NAMALWA (cell line): ENCODE measurements at places on chromosomes 12 and 14.

GRCh38 chr12:6235499-6235898 is 35.3 kb downstream of the CD9 start:
- DNase-seq = no peak

DNA sequence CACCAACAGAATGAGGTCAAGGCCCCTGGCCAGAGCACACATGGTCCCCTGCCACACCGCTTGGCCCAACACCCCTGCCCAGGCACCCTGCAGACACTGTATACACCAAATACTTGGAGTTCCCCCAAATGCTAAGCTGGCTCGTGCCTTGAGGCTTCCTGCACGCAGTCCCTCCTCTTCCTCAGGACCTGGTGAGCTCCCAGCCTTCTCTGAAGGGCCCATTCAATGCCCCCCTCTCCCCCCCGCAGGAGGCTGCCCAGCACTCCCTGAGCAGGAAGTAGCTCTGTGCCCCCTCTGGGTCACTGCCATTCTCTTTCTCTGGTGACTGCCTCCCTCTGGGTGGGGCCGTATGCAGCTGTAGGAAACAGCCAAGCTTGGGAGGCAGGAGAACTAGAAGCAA is 75.3 kb downstream of the ITPK1 start:
- no peak for DNase-seq

- DNase-seq = peak; percentile 86
Observed at GRCh38 chr12:69154585-69155363, 84.6 kb upstream of the CPSF6 start.

DNA sequence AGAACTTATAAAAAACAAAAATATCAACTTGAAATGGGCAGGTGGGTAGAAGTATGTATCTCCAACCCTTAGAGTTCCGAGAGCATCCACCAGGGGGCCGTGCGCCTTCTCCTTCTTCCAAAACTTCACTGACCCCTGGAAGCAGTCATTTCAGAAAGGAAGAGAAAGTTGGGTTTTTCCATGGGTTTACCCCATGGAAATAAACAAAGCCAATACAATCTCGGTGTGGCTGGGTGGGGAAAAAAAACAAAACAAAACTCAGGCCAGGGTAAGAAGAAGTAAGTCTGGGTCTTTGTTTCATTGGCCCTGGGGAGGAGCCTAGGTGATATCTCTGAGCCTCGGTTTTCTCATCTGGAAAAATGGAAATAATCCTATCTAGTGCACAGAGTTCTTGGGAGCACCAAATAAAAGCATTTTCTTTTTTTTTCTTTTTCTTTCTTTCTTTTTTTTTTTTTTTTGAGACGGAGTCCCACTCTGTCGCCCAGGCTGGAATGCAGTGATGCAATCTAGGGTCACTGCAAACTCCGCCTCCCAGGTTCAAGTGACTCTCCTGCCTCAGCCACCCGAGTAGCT is 33.6 kb upstream of the HNF1A start:
- peak; percentile 69 for DNase-seq

GRCh38 chr14:96362071-96362964 is 823 bp downstream of the ATG2B start:
- peak; percentile 86 for DNase-seq

DNA sequence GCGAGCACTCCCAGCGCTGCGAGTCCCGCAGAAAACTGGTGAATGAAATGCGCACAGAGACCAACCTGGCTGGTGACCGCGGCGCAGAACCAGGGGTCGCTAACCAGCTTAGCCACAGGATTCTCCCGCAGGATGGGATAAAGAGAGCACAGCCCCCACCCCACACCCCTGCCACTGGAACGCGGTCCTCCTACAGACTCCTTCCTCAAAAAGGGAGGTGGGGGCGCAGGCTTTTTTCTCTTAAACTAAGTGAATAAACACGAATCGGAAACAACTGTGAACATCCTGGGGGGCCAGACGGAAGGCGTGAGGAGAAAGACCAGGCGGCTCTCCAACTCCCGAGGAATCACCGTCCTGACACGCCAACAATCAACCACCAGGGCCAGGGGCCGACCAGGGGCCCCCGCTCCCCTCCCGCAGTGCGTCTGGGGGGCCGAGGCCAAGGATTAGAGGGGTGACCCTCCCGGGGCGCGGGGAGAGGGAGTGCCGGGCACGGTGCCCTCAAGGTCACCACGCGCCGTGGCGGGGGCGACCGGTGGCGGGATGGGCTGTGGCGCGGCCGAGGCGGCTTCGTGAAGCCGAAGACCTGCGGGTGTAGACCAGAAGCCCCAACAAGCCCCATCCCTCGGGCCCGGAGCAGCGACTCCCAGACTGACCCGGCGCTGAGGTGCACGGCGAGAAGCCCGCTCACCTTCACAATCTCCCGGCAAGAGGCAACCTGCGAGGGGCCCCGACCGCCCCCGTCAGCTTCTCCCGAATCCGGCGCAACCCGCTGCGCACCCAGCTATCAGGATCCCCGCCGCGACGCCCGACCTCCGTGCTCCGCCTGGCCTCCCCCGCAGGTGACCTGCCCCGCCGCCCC is 704 bp downstream of the ATP2B1 start:
- DNase-seq = peak; percentile 53

DNA sequence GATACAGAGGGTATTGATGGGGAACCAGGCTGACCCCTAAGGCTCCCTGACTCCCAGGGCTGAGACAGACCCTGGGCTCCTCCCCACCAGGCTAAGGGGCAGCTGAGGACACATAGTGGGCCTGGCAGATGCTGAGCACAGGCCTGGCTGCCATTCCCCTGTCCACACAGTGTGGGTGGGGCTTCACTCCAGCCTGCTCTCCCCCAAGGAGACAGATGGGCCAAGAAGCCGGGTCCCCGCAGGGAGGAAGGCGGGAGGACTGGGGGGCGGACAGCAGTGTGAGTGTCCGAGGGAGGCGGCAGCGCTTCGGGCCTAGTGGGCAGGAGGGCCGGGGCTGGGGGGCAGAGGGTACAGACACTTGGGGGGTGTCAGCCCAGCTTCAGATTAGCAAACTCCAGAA is 32.0 kb downstream of the RFLNA start:
- DNase-seq = no peak

- DNase-seq = no peak
Observed at GRCh38 chr12:127238107-127238506, 1028.9 kb upstream of the TMEM132C start.

DNA sequence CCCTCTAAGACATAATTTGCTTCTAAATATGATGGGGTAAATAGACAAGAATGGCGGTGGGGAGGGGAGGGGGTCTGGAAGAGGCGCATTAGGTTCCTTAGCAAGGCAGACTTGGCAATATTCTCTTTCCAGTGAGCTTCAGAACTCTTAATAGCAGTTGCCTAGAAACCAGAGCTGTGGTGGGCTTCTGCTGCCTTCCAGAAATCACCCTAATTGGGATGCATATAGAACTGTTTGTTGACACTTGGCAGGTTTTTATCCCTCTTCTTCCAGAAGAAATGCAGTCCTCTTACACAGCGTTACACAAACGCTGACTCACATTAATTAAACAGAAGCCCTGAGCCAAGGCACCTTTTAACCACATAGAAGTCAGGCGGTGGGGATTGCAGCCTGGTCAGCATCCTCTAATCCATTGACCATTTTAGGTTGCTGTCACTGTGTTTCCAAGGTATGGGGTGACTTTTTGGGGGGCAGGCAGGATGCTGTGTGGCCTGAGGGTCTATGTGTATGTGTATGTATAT is 114.1 kb downstream of the CCDC60 start:
- DNase-seq = no peak

GRCh38 chr12:3125674-3126073 is 48.5 kb downstream of the TSPAN9 start:
- DNase-seq = no peak

DNA sequence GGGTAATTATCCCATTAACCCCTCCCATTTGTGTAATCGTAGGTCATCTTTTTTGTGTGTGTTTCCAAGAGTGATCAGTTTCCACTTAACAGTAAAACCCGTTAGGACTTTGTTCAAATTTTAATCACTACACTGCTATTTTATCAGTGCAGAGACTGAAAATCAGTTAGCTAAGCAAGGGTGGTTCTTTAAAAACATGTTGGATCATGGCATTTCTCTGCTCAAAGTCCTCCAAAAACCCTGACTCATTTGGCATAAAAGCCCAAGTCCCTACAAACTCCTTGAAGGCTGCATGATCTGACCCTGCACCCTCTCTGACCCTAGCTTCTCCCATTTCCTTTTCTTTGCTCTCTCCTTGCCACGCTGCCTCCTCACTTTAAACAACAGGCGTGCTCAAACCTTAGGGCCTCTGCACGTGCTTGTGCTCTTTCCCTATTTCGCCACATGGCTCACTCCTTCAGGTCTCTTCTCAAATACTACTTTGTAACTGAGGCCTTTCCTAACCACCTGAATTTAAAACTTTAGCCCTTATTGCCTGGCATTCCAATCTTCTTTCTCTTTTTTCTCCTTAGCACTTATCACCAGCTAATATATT is 13.2 kb upstream of the OVCH1 start:
- no peak for DNase-seq

GRCh38 chr12:117525766-117526165 is 164.3 kb upstream of the NOS1 start:
- DNase-seq = no peak

DNA sequence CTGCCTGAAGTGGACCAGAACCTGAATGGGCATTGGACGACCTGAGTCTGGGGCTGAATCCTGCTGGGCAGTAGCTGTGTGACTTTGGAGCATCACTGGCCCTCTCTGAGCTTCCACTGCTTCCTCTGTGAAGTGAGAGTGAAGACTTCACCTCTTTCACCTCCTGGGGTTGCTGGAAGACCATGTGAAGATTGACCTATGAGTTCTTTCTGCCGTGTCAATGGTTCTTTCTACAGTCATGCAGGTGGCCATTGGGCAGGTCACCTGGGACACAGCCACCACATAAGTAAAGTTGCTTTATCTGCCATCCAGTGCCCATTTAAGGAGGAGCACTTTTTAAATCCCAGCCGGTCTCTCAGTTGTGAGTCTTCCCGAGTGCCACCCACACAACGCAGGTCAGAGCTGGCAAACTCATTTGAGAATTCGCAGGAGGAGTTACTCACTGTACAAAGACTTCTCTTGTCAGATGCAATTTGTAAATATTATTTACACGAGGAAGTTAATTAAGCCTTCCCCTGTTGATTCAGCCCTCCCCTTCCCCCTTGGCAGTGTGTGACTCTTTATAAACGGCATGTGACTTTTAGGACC is 74.8 kb upstream of the TCL1B start:
- DNase-seq = peak; percentile 33

GRCh38 chr12:33514893-33515292 is 75.3 kb upstream of the SYT10 start:
- no peak for DNase-seq

- no peak for DNase-seq
Observed at GRCh38 chr12:132194556-132194955, 50.3 kb downstream of the NOC4L start.
